ENCODE measurements at places on chromosomes 12 and 14.
A peak's percentile ranks its signal among the peaks of the same experiment; 100 is the strongest.

DNA sequence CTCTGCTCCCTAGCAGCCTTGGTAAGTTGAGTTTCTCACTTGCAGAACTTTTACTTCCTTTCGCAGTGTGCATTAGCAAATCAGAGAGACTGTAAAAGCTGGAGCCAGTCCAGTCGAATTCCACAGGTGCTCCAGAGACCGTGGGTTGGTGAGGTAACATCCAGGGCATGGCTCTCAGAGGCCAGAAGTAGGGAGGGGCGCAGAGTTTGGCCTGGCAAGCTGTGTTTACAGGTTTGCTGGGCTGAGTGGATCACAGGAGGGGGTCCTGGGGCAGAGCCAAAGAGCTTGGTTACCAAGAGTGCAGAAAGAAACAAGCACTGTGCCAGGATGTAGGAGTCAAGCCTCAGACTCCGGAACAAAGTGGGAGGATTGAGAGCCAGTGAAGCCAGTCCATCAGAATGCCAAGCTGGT is 10.2 kb upstream of the BHLHE41 start:
- no peak for DNase-seq

DNA sequence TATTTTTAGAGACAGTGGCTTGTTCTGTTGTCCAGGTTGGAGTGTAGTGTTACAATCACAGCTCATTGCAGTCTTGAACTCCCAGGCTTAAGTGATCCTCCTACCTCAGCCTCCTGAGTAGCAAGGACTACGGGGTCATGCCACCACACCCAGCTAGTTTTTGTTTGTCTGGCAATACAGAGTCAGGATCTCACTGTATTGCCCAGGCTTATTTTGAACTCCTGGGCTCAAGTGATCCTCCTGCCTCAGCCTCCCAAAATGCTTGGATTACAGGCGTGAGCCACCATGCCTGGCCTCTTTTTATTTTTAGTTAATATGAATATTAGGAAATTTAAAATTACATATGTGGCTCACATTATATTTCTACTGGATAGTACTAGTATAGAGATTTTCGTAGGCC is 28.9 kb downstream of the PPTC7 start:
- DNase-seq = no peak

DNA sequence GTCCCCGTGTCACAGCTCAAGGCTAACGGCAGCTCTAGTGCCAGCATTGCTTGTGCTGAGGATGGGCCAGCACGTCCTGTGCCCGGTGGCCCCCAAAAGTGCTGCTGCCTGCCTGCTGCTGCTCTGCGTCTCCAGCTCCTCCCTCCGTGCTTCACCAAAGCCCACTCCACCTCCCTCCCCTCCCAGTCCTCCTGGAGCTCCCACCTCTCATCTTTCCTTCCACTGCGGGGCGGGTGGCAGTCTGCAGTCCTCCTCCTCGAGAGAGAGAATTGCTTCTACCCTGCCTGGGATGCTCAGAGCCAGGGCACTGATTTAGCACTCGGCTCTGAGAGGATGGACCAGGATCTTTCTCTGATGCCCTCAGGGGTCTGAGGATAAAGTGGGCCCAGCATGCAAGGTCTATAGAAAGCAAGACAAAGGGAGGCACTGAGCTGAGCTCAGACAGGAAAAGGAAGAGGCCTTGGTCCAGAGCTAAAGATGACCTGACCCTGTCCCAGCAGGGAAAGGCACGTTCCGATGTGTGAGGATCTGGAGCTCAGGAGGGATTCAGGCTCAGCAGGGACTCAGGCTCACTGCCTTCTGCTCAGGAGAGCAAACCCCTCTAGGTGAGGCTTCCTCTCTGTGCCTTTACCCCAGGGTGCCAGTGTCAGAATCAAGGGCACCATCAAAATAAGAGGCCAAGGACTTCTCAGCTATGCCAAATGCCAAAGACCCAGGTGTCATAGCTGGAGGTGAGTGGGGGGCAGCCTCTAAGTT is 113.1 kb upstream of the FKBP4 start:
- no peak for DNase-seq

- DNase-seq = no peak
Measured at GRCh38 chr12:80941916-80942315, 4.2 kb upstream of the LIN7A start.

DNA sequence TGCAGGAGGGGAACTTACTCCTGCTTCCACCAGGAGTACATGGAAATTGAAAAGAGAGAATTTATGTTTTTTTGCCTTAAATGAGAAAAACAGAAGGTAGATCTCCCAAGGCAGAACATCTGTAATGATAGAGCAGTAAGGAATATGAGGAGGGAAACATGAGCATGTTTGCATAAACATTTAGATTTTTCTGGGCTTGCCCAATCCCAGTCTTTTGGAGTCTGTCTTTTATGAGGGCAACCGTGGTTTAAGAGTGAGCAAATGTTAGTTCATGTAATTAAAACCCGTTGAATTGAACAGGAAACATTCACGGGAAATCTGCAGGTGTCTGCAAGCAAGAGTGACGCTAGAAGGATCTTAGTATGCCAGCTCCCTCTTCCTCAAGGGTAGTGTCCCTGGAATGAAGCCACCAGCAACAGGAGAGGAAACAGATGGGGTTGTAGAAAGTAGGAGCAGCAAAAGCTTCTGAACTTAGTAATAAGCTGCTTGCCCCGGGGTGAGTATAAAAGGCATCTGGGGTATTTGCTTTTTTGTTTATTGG is 79.3 kb downstream of the ARF6 start:
- no peak for DNase-seq

DNA sequence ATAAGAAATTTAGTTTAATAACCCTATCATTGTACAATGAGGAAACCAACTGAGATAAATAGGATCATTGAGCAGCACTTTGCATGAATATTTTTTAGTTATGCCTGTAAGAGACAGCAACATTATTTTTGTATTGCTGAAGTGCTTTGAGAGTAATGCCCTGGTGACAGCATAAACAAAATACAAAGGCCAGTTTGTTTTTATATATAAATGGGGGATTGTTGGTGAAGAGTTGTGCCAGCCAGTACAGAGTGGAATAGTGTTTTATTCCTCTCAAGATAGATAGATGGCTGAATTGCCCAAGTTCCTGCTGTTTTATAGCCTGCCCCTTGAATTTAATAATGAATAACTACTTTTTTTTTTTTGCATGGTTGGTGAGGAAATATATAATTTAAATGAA is 101.8 kb downstream of the CNTN1 start:
- no peak for DNase-seq

- no peak for DNase-seq
Measured at GRCh38 chr12:31370531-31371255, 44.7 kb upstream of the SINHCAF start.

DNA sequence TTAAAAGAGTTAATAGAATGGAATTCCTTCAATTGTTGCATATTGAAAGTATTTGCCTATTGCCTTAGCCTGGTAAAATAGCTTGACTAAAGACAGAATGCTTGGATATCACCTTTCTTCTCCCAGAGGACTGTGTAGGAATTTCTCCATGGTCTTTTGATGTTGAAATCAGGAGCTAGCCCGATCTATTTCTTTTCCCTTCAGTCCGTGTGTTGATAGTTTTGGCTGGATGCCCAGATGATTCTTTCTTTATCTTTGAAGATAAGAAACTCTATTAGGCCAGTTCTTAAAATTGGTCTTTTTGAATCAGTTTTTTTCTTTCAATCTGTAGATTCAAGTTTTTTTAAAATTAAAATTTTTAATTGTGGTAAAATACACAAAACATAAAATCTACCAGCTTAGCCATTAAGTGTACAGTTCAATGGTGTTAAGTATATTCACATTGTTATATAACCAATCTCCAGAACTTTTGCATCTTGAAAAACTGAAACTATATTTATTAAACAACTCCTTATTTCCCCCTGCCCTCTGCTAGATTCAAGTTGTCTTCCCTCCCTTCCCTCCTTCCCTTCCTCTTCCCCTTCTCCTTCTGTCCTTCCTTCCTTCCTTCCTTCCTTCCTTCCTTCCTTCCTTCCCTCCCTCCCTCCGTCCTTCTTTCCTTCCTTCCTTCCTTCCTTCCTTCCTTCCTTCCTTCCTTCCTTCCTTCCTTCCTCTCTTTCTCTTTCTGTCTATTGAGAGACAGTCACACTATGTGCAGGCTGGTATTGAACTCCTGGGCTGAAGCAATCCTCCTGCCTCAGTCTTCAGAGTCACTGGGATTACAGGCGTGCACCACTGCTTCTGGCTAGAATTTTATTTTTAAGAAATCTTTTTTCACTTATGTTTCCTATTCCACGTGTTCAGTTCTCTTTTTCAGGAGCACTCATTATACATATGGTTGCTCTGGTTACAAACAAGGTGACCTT is 10.1 kb downstream of the LACRT start:
- DNase-seq = no peak

GRCh38 chr12:1992732-1993131 is 11.5 kb downstream of the DCP1B start:
- no peak for DNase-seq

DNA sequence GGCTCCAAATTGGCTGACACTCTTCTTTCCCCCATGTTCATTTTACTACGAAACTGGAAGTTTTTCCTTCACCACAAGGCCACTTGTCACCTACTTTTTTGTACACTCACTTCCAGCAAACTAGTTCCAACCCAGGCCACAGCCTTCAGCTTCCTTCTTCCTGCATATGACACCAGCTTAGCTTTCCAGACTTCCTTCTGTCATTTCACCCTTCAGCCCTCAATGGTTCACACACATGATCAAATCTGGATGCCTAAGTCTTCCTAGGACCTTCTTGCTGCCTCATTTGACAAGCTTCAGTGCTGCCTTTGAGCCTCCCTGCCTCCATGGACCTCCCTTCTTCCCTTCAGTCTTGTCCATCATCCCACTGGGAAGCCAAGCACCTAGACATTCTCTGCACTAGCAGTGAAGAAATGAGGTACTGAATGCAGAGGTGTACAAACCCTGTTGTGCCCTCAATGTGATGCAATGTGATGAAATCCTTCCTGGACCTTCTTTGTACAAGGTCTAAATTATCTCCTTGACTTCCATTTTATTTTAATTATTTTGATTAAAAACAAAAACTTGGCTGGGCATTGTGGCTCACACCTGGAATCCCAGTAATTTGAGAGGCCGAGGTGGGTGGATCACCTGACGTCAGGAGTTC is 4.3 kb upstream of the REC8 start:
- DNase-seq = no peak

- DNase-seq = no peak
Measured at GRCh38 chr12:119060847-119061796, 79.8 kb downstream of the SRRM4 start.

GRCh38 chr12:101876322-101876860 is 989 bp upstream of the DRAM1 start:
- no peak for DNase-seq

GRCh38 chr12:107612508-107612907 is 73.1 kb upstream of the PWP1 start:
- DNase-seq = no peak

GRCh38 chr12:89991807-89992590 is 283.4 kb upstream of the ATP2B1 start:
- no peak for DNase-seq

GRCh38 chr12:54425702-54426101 is 6.6 kb upstream of the ITGA5 start:
- DNase-seq = no peak

DNA sequence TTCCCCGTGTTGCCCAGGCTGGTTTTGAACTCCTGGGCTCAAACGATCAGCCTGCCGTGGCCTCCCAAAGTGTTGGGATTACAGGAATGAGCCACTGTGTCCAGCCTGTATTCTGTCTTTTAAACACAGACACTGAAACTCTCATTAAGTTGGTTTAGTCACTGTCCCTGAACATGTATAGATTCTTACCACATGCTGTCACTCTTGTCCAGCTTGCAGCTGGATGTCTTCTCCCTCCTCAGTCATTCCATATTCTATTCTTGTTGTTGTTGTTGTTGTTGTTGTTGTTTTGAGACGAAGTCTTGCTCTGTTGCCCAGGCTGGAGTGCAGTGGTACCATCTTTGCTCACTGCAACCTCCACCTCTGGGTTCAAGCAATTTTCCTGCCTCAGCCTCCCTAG is 12.3 kb upstream of the ATP5MC2 start:
- DNase-seq = no peak

DNA sequence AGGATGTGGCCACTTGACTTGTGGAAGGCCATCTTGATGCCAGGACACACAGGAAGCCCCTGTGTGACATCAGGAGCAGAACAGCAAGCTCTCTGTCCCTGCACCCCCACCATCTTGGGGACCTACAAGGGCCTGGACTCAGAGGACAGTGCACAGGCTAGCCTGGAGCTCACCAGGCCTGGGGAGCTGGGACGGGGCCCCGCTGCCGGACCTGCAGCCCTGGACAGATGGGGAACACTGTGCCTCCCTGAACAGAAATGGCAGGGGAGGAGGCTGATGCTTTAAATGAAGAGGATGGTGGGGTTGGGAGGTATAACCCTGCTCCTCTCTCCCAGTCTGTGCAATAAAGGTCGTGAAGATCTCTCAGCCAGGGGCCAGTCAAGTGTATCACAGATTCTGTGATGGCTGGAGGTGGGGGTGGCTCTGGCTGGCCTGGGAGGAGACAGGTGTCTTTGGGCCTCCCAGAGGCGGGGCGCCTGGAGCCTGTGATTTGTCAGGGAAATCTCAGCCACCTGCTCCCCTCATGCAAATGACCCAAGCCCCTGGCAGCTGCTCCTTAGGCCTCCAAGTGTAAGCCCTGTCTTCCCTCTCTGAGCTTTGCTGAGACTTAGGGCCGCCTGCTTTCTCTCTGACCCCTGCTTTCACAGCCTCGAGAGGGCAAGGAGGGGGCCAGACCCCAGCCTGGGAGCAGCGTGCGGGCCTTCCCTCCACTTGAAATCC is 1.1 kb upstream of the GNB3 start:
- DNase-seq = no peak

GRCh38 chr12:58143498-58143995 is 202.2 kb downstream of the ATP23 start:
- DNase-seq = no peak

DNA sequence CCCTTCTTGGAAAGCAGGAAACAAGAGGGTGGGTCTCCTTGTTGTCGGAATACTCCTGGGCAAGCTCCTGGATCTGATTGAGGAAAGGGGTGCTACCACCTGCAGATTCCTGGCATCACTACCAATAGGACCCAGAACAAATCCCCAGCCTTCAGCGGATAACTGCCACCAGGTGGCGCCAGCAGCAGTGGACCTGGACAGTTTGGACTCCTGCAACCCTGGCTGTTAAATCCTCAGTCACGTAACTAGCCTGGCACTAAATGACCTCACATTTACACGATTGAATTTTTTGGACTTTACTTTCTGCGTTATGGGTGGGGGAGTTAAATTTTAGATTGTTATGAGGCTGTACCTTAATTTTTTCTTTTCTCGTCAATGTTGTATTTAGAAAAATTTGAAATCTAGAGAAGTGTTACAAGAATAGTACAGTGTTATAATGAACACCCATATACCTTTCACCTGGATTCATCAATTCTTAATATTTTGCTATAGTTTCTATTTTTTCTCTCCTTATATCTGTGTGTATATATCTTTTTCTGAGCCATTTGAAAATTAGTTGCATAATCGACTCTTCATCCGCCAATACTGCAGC is 95.6 kb downstream of the GAS2L3 start:
- peak; percentile 29 for DNase-seq

- DNase-seq = no peak
Measured at GRCh38 chr12:85188619-85189018, 91.4 kb upstream of the ALX1 start.

DNA sequence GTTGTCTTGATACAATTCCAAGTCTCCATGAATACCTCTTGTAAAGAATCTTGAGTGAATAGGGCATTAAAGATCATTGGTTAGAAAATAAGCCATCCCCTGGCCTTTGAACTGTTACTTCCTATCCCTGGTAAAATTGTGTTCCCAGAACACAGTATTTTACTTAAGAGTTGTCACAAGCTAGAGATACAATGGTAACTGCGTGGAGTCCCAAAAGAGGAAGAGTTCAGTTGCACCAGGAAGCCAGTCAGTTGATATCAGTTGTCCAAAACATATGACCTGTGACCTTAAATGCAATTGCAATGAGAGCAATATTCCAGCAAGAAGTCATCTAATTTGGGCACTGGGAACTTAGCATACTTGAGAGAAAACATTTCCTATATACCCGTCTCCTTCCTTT is 117.3 kb downstream of the NEDD1 start:
- DNase-seq = no peak

All from CD4-positive, alpha-beta T cell treated with Interleukin-21 for 1 hour (primary cell).